ENCODE measurements at places on chromosomes 1 and 21.

GRCh38 chr21:41460578-41461527, 34.8 kb downstream of the MX1 start:
- DNase-seq, result peak; percentile 54

GRCh38 chr1:234692966-234693580, 83.1 kb upstream of the IRF2BP2 start:
- no peak for DNase-seq

DNA sequence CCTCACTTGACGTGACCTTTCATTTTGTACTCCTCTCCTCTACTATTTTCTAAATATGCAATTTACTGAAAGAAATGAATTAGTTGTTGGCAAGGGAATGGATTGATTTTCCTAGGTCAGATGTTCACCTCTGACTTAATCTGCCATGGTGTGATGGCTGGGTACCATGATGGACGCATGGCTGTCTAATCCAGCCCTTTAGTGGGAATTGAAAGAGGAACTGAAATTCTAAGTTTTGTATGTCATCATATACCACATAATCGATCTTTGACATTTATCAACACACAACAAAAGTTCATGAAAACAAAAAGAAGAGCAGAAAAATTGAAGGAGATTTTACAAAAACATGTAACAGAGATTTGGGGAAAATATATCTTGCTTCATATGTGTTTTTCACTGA, 331.3 kb upstream of the SNX7 start:
- DNase-seq, result no peak

DNA sequence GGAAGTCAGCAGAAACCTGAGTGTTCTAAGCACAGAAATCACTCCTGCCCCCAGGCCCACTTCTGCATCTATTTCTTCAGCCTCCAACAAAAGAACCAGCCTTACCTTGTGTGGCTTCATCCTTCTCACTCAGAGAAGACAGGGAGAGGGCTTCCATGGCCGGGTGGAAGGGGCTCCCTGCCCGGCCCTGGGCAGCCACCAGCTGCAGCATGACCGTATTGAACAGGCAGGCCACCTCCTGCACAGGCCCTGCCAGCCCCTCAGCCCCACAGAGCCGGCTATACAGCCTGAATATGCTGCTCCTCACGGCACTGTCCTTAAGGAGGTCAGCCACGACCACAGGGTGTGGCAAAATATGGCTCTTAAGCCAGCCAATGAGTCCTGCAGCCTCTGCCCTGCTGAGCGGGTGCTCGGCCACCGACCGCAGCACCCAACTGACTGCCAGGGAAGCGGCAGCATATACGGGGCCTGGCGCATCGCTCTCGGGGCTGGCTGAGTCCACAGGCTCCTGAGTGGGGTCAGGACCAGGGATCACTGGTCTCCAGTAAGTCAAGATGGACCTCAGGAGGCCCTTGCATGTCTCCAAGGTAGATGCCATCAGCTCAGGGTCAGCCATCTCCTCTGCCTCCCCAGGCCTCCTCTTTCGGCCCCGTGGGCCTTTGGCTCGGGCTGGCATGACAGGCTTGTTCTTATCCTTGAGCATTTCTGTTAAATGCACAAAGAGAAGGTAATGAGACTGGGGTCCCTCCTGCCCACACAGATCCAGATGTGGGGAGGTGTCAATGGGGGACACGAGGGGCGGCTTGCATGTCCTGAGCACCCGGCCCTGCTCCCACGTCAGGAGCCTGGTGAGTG, 17.9 kb downstream of the MRAP start:
- no peak for DNase-seq

DNA sequence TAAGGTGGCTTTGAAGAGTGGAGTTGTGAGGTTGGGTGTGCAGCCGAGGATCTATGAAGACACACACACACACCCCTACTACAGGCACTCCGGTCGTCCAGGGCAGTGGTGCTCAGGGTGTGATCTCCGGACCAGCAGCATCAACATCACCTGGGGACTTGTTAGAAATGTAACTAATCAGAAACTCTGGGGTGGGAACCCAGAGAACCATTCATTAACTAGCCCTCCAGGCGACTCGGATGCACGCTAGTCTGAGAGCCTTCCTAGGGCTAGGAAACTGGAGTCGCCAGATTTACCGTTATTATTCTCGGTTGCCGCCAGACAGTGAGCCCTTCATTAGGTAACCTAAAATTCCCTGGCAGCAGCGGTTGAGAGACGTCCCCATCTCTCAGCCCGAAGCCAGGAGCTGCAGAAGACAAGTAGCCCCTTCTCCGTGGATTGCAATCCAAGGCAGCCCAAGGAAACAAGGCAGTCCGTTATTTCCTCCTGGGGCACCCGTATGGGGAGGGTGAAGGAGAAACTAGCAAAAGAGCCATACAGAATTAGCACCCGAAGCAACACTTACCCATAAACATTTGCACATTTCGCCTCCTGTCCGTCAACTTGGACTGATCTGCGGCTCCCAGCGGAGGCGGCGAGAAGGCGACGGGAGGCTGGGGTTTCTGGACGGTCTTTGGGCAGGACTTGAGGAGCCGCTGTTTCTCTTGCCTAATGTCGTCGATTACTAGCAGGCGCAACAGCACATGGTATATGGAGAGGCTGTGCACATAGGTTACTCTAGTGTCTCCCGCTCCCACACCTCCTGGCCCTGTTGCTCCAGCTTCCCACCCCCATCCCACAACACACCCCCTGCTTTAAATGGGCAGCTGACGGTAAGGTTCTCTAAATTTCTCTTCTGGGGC, 2.9 kb upstream of the CCN1 start:
- no peak for DNase-seq

DNA sequence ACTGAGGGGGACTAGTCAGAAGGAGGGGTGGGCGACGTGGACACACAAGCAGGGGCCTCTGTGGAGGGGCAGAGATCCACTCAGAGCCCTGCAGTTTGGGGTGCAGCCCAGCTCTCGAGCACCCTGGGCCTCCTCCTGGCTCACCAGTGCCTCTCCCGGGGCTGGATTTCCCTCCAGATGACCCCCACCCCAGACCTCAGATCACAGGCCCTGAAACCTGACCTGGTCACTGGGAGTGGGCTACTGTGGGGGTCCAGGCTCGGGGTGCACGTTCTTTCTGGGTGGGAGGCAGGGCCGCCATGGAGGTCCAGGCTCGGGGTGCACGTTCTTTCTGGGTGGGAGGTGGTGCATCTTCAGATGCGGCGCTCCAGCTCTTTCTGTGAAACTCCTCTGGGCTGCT, 10.3 kb upstream of the LHX4 start:
- DNase-seq, result no peak

- DNase-seq, result peak; percentile 50
These were observed 92.5 kb downstream of the SLC25A24 start for GRCh38 chr1:108107658-108108057.

DNA sequence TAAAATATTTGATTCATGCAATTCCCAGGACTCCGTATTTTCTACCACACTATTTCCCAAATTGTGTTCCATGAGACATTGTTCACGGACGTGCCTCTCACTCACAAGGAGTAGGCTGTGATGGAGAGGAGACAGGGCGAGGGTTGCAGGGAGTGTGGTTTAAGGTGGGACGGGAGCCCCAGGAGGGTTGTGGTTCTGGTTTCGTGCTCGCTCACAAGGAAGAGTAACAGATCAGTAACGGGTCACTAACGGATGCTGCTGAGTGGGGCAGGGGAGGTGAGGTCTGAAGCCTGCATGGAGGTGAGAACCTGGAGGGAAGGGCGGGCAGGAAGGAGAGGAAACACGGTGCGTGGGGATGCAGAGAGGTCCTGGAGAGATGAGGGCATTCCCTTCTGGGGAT, 28.8 kb downstream of the TFF3 start:
- DNase-seq, result no peak

GRCh38 chr1:225470211-225471108, 42.6 kb upstream of the LBR start:
- no peak for DNase-seq

- DNase-seq, result no peak
These were observed 68.4 kb downstream of the ST6GALNAC3 start for GRCh38 chr1:76142771-76143540.

- DNase-seq, result no peak
These were observed 4.7 kb downstream of the IRF6 start for GRCh38 chr1:209800984-209801834.

DNA sequence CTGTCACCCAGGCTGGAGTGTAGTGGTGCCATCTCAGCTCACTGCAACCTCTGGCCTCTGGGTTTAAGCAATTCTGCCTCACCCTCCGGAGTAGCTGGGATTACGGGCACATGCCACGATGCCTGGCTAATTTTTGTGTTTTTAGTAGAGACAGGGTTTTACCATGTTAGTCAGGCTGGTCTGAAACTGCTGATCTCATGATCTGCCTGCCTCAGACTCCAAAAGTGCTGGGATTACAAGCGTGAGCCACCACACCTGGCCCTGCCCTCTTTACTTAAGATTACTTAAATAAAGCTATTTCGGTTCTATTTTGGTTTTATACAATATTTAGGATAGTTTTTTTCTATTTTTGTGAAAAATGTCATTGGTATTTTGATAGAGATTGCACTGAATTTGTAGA, 15.3 kb upstream of the KCTD3 start:
- DNase-seq, result no peak

GRCh38 chr1:28282426-28283407, 23.4 kb downstream of the SESN2 start:
- no peak for DNase-seq

GRCh38 chr1:16125483-16125882, 30.4 kb downstream of the EPHA2 start:
- DNase-seq, result no peak

GRCh38 chr1:19934336-19934735, 10.9 kb upstream of the PLA2G2E start:
- no peak for DNase-seq

- DNase-seq, result no peak
These were observed 47.2 kb downstream of the HSD3B1 start for GRCh38 chr1:119554183-119554582.

- no peak for DNase-seq
These were observed 95.6 kb upstream of the C8B start for GRCh38 chr1:57061369-57061768.

DNA sequence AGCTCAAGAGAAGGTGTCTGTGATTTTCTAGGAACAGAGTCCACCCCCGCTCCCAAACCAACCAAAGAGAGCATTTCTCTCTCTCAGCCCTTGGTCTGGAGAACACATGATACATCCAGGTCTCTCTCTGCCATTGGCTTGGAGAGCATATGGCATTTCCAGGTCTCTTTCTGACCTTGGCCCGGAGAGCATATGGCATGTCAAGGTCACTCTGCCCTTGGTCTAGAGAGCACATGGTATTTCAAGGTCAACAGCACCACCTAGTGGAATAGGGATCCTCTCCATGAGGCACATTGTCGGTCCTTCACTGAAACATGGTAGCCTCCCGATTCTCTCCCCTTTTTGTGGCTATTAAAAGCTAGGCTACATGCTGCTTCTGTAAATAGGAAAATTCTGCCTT, 437.7 kb upstream of the OLFM3 start:
- DNase-seq, result no peak

Data from GDM1 (cell line).